MV-4-11 (cell line): ENCODE measurements at places on chromosomes 3 and 15.

- no peak for DNase-seq
Measured at GRCh38 chr15:68311859-68312557, 34.5 kb downstream of the FEM1B start.

DNA sequence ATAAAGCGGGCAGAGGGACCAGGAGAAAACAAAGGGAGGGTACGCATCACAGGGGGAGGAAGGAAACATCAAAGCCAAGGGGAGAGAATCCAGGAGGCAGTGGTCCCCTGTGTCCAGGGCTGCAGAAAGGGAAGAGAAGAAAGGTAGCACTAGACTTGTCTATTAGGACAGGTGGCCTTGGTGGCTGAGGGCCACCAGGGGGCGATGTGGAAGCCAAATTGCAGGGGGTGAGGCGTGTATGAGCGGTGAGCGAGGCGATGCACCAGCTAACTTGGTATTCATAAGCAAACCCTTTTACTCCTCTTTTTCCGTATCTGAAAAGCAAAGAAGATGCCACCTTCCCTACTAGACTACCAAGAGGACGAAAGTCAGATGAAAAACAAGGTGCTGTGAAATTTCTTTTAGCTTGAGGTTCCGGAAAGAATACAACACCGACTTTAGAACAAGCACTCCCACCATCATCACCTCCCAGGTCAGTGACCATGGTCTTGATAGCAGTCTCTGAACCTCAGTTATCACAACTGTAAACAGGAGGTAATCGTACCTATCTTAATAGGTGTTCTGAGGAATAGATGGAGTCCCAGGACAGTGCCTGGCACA is 654.4 kb upstream of the ADAMTS9 start:
- peak; percentile 10 for DNase-seq

GRCh38 chr3:126166009-126166408 is 14.4 kb downstream of the ALDH1L1 start:
- DNase-seq: no peak

GRCh38 chr3:179027326-179027900 is 44.2 kb downstream of the ZMAT3 start:
- no peak for DNase-seq

GRCh38 chr3:69724722-69725435 is 14.4 kb upstream of the MITF start:
- no peak for DNase-seq

DNA sequence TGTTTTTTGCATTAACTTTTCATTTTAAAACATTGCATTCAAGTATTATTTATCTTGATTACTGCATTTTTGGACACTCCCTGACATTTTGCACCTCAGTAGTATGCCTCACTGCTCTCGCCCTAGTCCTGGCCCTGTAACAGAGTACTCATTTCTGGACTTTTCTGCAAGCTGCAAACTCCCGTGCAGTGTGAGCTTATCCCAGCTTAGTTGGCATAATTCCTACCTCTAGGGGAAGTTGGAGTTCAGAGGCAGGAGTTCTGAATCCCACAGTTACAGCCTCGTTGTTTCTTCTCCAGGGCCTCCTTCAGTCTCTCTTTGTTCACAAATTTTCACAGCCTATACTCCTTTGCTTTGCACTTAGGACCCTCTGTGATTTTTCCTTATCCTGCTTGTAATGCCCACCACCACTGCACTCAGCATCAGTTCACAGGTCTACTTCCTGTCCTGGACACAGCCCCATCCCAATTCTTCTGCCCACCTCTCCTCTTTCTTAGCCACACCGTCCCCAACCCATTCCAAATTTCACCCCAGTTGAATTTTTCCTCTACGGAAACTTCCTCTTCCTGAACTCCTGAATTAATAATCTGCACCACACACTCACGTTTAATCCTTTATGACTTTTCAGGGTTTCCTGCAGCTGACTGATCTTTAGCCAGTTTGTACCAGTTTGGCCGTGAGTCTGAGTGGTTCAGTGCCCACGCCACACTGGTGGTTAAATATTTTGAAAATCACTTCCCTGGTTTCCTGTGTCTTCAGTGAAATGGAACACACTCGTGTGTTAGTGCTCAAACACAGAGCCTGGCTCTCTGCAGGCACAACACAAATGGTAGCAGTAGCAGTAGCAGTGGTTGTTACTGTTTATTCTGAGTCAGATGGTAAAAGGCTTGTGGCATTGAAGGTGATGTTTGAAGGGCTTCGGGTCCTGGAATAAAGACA is 6.3 kb upstream of the CTSH start:
- DNase-seq: peak; percentile 1

- DNase-seq: peak; percentile 30
Measured at GRCh38 chr3:125238759-125239158, 26.2 kb upstream of the SLC12A8 start.

DNA sequence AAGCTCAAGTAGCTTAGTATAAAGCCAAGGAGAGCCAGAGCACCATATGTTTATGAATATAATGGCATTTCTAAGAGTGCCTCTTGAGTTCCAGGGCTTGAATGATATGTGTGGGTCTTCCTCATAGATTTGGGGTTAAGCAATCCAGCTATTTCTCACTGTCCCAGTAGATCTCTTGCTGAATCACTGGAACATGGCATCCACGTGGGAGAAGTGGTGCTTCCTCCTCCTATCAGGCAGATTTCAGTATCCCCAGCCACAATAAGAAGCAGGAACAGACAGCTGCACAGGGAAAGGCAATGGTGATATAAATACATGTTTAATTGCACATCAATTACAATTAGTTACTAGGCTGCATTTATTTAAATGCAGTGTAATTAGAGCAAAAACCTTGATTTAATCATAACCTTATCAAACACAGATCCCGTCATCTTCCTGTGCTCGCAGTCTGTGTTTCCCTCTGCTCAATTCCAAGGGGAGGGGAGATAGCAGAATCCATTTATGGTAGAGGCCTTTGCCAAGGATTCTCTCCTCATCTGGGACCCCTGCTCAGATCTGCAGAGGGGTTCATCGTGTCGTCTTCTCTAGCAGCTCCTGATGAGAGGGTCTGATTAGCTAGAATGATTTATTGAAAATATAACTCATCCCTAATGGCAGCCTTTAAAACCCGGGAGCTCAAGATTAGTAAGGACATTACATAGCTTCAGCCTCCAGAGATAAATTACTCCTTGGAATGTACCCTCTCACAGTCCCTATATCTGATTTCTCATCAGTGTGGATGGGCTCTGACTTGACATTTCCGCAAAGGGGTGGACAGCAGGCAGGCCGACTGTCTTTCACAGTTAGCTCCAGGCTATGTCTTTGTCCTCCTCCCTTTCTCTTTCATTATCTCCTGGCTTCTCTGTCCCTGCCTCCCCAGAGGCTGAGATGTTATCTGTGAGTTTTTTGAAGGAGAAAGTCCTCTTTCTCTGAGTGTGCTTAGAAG is 775.9 kb downstream of the AGBL1 start:
- no peak for DNase-seq

DNA sequence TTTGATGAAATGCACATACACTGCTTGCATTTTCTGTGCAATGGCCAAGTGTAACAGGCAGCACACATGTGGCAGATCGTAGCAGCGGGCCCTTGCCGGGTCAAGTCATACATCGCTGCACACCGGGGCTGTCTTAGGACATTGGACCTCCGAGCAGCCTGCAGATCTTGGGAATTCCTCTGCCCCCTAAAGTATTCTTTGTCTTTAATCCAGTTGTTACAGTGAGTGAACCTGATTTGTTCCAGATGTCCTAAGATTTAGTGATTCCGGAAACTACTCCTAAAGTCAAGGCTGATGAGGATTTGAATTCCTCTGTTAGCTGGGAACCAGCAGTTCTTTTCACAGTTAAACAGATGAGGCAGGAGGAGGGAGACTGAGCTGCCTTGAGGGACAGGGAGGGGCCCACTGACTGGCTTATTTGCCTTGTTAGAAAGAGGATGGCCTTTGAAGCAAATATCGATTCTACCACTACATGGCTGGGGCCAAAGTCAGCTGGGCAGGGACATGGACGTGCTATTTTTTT is 190.7 kb upstream of the CTDSPL start:
- no peak for DNase-seq

DNA sequence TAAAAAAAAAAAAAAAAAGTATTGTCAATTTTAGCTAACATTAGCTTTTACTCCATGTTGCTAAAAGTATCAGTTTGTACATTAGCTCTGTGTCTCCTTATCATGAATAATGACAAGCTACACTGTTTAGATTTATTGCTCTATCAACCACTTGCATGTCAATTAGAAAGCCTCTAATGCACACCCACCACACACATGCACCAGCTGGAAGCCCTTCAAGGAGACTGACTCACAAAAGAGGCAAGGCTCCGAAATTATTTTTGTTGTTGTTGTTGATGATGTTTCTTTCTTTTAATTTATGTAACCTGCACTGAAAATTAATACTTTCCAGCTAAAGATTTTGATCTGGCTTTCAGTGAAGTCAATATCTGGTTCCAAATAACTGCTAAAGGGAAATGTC is 71.5 kb downstream of the ETFA start:
- DNase-seq: no peak
